Mesenteric fat pad (tissue), 1 donor: ENCODE measurements at places on chromosomes 1 and 21. TPM values are rescaled to one million over a fixed set of nuclear protein-coding genes. Genes with fewer than 3 reads are reported as not detected.

DNASE2B gene
- total RNA-seq = 0.39 TPM

ZP4 gene
- total RNA-seq = not detected

DTL gene
- total RNA-seq = 0.16 TPM

KRTAP15-1 gene
- not detected for total RNA-seq
